Cerebellar nuclear complex (tissue), 1 donor: ENCODE measurements at places on chromosomes 3 and 15.

GRCh38 chr3:188123170-188123905, 30.6 kb upstream of the LPP start:
- no peak for DNase-seq

DNA sequence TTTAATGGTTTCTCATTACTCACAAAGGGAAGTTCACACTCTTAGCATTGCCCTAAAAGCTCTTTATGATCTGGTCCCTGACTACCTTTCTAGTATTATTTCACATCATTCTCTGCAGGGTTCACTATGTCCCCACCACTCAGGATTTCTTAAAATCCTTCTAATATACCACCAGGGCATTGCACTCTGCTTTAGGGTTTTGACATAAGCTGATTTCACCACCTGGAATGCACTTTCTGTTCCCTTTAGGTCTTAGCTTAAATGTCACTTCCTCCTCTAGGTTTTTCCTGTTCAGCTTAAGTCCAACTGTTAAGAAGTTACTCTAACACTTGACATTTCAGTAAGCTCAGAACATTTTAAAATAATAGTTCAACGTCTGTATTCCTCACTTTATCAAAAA, 81.7 kb downstream of the HCN4 start:
- no peak for DNase-seq

- no peak for DNase-seq
These were observed 306.7 kb upstream of the TBC1D5 start for GRCh38 chr3:18049096-18049495.

- no peak for DNase-seq
These were observed 58.2 kb upstream of the LIMD1 start for GRCh38 chr3:45536316-45536715.

- DNase-seq, result no peak
These were observed 3.9 kb upstream of the PLCH1 start for GRCh38 chr3:155748611-155749365.

DNA sequence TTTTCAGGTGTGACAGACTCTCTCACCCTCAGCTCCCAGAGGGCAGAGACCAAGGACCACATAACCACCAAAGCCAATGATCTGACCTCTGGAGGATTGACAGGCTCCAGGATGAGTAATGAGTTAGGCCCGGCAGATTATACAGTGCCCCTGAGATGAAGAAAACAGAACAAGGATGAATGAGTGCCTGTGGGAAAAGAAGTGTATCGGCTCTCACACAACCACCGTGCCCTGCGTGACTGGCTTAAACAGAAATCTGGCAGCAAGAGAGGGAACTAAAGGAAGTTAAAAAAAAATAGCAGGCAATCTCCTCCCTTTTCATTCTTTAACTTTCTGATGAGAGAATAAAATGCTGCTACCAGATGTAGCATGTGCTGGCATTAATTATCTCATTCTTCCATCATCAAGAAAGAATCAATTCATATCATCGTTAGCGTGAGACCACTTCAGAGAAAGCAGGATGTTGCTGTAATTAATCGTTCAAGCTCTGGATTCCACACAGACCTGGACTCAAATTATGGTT, 227.5 kb upstream of the COL8A1 start:
- no peak for DNase-seq

GRCh38 chr3:105626739-105627138, 242.1 kb downstream of the CBLB start:
- no peak for DNase-seq

DNA sequence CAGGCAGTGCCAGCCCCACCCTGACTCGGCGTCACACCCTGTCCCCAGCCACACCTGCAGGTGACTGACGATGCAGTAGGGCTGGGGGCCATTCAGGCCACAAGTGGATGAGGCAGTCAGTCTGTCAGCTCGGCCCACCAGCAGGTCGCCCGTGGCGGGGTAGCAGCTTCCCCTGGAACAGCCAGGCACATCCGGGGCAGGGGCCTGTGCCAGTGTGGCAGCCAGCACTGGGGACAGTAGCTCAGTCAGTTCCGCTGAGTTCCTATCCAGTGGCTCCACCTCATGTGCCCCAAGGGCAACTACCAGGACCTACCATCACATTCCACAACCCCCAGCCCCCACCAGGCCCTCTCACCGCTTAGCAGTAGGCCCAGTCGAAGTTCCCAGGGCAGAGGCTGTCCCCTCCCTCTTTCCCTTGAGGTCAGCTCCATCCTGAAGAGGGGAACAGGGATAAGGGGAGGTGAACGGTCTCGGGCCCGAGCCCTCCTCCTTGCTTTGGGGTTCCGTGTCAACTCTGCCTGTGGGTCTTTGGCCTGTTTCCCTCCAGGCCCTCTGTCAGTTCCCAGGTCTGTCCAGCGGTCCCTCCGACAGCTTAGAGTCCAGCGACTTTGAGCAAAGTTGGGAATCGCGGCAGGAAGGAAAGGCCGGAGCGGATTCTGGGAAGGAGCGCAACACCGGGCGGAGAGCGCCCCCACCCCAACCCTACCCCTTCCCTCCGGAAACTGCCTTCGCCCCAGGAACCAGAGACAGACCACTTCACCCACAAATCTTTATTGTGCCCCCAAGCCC, at the start of gene LAMB2:
TSS of gene LAMB2 (minus strand) at position 614 of the 789 bp plus-strand sequence. CDS start at position 431, 183 bp downstream.
- DNase-seq, result peak; percentile 7

GRCh38 chr3:40780291-40780924, 255.6 kb downstream of the ZNF621 start:
- DNase-seq, result peak; percentile 50

DNA sequence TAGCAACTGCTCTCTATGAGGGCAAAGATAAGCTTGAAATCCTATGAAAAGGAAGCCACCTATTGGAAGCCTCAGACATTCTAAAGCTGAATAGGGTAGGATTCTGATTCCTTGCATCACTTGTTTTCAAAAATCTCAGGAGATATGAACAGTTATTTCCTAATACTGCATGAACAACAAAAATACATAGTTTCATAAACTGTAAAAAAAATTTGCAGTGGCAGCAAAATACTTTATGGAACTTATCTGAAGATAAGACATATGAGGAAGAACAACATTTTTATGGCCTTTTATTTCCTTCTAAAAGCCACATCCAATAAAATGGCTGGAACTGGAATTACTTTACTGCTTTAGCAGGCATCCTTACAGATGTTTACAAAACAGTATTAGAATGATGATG, 29.9 kb downstream of the AP3S2 start:
- DNase-seq, result no peak

DNA sequence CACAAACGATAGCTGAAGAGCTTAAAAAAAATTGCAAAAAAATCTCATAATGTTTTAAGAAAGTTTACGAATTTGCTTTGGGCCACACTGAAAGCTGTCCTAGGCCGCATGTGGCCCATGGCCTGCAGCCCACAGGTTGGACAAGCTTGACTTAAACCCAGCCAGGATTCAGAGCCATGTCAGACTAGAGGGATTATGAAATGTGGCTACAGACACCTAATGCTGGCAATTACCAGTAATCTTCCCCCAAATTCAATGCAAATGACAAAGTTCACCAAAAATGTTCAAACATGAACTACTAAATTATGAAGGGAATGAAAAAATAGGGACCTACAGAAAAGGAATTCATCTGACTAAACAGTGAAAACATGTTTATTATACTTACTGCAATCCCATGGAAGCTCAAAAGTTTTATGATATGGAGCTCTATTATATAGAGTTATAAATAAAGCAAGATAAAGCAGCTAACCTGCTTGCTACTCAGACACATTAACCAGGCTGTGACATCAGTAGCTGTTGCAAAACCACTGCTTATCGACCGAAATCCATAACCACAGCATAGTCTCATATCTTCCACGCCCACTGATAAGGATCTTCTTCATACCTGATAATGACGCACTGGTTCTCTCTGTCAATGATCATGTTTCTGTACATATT, 49.2 kb downstream of the LDHAL6B start:
- no peak for DNase-seq

GRCh38 chr3:67357610-67358458, 296.6 kb downstream of the SUCLG2 start:
- no peak for DNase-seq

- DNase-seq, result no peak
These were observed 401.3 kb upstream of the CFAP20DC start for GRCh38 chr3:59450946-59451763.

- peak; percentile 49 for DNase-seq
These were observed at the start of gene GDPGP1 for GRCh38 chr15:90234096-90234988. GDPGP1 (plus strand) TSS chr15:90234209; CDS start chr15:90240909, 6,700 bp downstream.

DNA sequence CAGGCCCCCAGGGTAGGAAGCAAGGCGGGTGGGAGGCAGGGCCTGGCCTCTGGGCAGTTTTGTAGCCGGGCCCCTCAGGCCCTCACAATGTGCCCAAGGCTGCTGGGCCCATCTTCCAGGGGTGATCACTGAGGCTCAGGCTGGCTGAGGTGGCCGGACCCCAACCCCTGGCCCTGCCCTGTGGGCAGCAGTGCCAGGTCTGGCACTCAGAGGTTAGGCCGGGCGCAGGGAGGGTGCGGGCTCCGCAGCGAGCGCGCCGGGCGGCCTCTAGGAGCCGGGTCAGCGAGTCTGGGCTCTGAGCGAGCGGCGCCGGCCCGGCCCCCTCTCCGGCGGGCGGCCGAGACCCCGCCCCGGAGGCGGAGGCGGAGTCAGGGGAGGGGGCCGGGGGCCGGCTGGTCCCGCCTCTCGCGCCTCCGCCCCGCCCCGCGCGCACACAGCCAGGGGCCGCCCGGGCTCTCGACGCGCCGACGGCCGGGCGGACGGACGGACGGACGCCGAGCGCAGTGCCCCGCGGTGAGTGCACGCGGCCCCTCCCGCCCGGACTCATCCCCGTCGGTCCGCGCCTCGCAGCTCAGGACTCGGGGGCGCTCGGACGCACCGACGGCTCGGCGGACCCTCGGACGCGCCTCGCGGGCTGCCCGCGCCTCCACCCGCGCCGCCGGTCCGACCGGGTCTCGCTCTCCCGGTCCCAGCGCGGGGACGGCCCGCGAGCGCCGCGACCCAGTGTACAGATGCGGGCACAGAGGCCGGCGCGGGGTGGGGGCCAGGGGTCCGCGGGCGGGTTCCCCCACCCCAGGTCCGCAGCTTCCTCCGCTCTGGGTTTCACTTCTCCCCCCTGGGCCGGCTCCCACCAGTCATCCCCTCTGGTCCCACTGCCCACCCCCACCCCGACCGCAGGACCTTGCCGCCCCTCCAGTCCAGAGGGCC, at the start of gene FBLN2:
TSS of gene FBLN2 (plus strand) at position 430 of the 927 bp plus-strand sequence. CDS start 21,231 bp downstream, outside the sequence.
- no peak for DNase-seq

DNA sequence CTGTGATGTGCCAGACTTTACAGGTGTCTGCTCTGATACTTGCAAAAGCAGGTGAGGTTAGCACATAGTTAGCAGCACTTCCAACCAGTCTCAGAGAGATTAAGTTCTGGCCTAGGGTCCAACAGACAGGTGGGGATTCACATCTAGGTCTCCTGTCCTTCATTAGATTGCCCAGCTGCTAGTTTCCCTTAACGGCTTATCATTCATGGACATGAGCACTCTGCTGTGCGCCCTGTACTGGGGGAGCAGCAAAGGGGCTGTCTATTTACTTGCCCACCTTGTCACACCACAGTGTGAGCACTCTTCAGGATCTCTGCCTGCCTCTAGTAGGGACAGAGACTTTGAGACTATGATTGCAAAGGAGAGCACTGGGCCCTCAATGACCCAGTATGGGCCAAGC, 8.7 kb downstream of the SPSB4 start:
- no peak for DNase-seq

DNA sequence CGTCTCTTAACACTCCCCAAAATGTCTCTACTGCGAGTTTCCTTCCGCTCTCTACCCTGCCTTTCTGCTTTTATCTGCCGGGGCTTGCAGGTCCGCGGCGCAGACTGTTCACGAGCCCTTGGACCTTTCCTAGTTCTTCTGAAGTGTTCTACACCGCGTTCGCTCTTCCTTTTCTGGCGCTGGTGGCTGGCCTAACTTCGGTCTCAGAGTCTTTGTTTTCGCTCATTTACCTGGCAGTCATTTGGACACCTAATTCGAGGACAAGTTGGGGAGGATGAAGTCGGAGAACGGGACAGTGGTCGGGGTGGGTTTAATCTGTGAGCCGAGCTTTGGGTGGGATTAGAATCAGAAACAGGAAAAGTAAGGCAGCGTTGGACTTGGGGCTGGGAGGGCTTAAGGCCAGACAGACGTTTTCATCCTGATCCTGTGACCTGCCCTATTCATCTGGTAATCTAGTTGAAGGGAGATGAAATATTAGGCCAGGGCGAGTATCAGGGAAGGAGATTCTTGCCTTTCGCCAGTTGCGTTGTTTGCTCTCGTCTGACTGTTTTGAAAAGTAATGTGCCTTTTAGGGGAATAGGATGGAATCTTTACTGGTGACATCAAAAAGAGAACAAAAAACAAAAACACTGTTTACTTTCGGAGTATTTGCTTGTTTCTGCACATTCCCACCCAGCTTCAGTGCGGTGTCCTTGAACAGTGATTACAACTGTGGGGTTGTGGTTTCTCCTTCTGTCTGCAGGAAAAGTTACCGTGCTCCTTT, 1.8 kb downstream of the DIPK2A start:
- peak; percentile 11 for DNase-seq

GRCh38 chr3:102761766-102762165, 327.0 kb downstream of the ZPLD1 start:
- DNase-seq, result no peak

DNA sequence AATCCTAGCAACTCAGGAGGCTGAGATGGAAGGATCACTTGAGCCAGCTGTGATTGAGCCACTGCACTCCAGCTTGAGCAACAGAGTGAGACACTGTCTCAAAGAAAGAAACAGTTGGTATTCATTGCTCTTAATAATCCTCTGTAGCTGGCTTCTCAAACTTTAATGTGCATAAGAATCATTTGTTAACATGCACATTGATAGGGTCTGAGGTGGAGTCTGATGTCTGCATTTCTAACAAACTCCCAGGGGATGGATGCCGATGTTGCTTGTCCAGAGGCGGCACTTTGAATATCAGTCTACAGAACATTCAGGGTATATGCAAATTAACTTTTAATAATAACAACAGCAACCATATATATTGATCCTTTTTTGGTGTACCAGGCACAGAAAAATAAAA, 39.9 kb downstream of the NKIRAS1 start:
- DNase-seq, result no peak

- no peak for DNase-seq
These were observed 4.7 kb downstream of the TMCC1 start for GRCh38 chr3:129888771-129889170.

GRCh38 chr3:170055209-170055608, 17.4 kb downstream of the GPR160 start:
- DNase-seq, result no peak
